ENCODE measurements at places on chromosomes 5 and 9. TPM values are rescaled to one million over a fixed set of nuclear protein-coding genes. Genes with fewer than 3 reads are reported as not detected.

DNA sequence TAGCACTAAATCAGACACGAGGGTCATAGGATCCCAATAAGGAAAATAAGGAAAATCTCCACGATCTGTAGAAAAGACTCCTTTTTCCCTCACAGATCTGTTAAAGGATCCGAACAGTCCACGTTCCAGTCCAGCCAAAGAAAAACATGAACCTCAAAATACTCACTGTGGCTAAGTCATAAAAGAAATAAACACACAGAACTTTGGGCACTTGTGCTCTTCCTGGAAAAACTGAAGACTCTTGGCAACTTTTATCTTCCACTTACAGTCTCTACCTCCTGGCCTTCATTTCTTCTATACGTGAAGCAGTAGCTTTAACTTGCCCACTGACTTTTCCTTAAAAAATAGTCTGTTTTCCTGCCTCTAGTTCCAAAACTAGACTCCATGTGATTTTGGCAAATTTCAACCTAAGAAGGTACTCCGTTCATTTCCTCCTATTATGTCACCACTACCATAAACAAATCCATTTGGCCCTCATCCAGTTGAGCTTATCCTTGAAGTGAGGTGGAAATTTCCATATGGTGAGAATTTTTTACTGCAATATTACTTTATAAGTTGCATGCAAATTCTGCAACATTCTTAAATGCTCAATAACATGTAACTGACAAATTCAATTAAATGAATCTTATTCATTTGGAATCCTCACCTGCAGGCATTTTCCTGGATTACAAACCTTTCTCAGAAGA lies 5.3 kb upstream of the LHFPL2 start:
- no peak for DNase-seq

GRCh38 chr9:136546697-136547501 lies 1.1 kb upstream of the NOTCH1 start:
- DNase-seq, result no peak

XPA gene
- total RNA-seq, result 13.7 TPM

DNA sequence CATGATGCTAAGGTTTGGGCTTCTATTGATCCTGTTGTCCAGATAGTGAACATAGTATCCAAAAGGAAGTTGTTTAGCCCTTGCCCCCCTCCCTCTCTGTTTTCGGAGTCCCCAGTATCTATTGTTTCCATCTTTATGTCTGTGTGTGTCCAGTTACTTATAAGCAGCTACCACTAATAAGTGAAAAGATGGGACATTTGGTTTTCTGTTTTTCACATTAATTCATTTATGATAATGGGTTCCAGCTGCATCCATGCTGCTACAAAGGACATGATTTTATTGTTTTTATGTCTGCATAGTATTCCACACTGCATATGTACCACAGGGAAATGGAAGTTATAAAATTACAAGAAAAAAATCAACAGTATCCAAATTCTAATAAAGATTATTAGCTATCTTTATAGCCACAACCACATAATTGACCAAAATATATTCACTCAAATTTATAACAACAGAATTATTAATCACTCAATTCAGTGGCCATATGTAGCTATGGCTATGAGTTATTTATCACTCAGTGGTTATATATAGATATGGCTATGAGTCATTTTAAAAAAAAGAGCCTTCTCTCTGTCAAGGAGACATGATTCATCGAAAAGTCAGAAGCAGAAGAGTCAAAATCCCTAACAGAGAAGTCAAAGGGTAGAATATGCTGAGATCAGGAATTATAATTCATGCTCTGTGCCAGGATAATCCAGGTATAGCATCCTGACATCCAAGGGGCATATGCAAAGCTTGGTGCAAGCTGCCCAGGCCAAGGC lies 367.5 kb downstream of the DEPDC1B start:
- DNase-seq, result no peak

DNA sequence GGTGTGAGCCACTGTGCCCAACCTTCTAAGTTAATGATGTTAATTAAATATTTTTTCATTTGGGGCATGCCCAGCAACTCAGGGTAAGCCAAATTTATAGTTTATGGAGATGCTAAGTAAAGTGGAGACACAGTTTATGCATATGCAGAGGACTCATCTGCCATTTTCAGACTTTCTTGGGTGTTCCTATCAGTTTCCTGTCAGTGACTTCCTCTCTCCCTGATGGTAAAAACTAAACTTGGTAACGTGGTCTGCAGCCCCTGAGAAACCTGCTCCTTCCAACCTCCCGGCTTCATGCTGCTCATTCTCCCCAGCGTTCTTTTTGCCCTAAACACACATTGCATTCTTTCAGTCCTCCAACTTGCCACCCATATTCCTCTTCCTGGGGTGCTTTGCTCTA lies 48.4 kb upstream of the TUT7 start:
- no peak for DNase-seq

ANKRD18A gene
- total RNA-seq, result 4.3 TPM

DNA sequence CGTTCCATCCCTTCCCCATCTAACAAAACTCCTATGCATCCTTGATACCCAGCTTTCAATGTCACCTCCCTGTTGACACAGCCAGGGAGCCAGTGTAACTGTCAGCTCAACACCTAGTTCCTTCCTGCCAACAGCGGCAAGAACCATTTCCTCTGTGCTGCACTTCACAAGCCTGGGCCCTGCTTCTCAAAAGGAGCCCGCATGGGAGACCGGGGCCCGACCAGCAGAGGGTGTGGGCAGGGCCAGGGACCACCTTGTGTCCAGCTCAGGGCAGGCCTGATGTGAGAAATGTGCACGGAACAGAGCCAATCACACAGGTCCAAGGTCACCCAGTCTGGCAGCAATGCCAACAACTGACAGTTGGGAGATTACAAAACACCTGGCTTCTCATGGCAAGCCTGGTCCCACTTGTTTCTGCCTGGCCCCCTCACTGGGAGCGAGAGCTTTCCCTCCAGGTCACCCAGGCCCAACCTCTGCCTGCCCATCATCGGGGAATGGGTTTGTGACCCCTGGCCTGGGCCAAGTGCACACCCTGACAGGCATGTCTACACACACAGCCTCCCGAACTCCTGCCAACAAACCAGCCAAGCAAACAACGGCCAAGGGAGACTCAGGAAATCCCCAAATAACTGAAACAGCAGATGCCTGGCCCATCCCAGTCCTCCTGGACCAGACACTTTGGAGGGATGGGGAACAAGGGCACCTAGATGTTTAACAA lies 3.1 kb downstream of the RNF44 start:
- DNase-seq, result no peak

- DNase-seq, result no peak
Measured at GRCh38 chr9:19451240-19452087, 42.7 kb downstream of the ACER2 start.

CYLC2 gene
- not detected for total RNA-seq

GRCh38 chr9:103458826-103459225 lies 463.7 kb downstream of the CYLC2 start:
- DNase-seq, result no peak

PCDHGA5 gene
- 0.39 TPM for total RNA-seq

- no peak for DNase-seq
Measured at GRCh38 chr5:33854733-33855151, 37.0 kb downstream of the ADAMTS12 start.

- DNase-seq, result no peak
Measured at GRCh38 chr9:82621447-82621846, 441.5 kb downstream of the RASEF start.

TAF11L5 gene
- total RNA-seq, result not detected

DNA sequence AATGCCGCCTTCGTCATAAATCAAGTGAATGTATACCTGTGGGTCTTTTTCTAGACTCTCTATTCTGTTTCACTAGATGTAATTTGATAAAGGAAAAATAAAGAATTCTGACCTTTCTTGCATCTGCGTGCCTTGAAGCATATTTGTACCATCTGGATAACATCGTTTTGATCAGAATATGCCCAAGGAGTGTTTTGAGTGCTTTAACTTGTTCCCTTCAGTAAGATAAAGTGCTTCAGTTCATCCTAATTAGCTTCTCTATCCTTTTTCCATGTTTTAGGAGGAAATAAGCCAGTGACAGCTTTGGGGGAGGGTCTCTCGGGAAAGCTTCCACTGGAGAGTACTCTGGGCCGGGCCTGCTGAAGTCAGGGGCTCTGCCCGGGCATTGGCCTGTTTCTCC lies 113.5 kb upstream of the DAP start:
- no peak for DNase-seq

GRCh38 chr5:29990681-29991080 lies 1202.8 kb upstream of the CDH6 start:
- DNase-seq, result no peak

OR13F1 gene
- total RNA-seq, result not detected

TAF11L6 gene
- not detected for total RNA-seq

- DNase-seq, result no peak
Measured at GRCh38 chr9:112332214-112332613, 1.2 kb downstream of the PTBP3 start.

DNA sequence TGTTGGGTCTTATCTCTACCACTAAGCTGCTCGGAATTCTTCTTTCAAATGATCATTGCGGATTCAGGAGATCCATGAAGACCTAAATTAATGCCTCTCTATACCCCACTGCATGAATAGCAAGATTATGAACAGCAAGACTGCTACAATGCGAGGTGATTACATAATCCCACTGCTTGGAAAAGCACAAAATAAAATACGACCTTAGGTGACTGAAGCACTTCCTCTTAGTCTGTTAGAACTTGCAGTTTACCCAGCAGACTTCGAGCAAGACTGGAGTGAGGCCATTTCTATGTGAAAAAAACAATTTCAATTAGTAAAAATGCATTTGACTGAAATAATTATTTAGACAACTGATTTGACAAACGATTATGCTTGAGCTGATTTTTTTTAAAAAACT lies 59.8 kb downstream of the SH3RF2 start:
- no peak for DNase-seq

- DNase-seq, result no peak
Measured at GRCh38 chr5:14143841-14144585, 871 bp downstream of the TRIO start.

DNA sequence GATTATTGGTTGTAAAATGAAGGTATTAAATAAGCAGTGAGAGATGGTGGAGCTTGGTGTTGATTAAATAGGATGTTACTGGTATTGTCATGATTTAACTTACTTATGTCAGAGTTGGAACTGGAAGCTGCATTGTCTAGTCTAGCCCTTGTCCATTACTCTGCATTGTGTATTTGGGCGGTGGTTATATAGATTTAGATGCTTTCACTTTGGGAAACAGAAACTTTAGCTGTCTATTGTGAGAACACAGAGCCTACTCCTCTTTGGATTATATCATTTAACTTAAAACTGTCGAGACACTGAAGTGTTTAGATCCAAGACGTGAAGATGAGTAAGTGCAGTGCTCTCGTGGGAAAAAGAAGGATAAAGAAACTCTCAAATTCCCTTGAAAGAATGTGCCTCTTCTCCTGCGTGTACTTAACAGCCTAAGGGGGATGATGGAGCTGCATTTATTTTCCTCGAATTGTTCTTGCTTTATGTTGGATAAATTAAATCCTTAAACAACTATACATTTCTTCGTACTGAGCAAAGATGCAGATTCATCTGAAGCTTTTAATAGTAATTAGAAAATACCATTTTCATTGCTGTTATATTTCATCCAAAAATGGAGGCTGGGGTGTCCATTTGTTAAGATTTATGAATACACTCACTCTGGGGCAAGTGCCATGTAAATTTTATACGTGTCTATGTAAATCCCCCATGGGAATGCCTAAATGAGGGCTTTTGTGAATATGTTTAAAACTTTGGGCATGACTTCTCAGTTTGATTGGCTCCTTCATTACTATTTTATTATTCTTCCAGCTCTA lies 21.6 kb downstream of the FBXL7 start:
- no peak for DNase-seq
